ENCODE measurements at places on chromosomes 7 and 10. TPM values are rescaled to one million over a fixed set of nuclear protein-coding genes. Genes with fewer than 3 reads are reported as not detected.
A peak's percentile ranks its signal among the peaks of the same experiment; 100 is the strongest.

DNA sequence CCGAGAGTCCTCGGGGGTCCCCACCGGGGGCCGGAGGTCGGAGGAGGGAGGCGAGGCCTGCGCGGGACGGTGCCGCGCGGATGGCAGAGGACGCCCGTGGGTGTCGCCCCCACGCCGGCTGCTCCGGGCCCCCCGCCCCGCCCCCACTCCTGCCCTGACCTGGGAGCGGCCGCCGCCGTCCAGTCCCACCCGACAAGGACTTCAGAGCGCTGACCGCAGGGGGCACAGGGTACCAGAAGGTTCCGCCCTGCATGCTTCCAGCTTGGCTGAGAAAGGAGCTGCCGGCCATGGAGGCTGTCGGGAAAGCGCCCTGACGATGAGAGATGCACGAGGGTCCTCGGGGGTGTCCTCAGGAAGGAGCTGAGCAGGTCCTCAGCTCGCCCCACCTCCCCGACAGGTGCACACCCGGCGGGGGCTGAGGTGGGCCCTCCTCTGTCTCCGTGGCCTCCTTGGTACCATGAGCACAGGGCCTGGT lies 57.0 kb upstream of the DNAJB6 start:
- peaks cover 2% of the 10 kb centered on the region for H3K27me3 ChIP-seq
- no peak for DNase-seq
- no peaks in the 10 kb centered on the region for H3K36me3 ChIP-seq

- no peaks in the 10 kb centered on the region for H3K36me3 ChIP-seq
- H3K4me3 ChIP-seq: no peak overlapping the region
- DNase-seq: peak; percentile 84
- peaks cover 20% of the 10 kb centered on the region for H3K27me3 ChIP-seq
- no peak overlapping the region for H3K27ac ChIP-seq
Observed at GRCh38 chr7:134514663-134515062, 12.7 kb upstream of the AKR1B10 start.

GRCh38 chr7:38425509-38425908 lies 152.1 kb upstream of the TARP start:
- peak overlapping the region; percentile 13 for H3K27ac ChIP-seq
- no peaks in the 10 kb centered on the region for H3K36me3 ChIP-seq
- peaks cover 24% of the 10 kb centered on the region for H3K4me1 ChIP-seq
- DNase-seq: no peak
- peaks cover 13% of the 10 kb centered on the region for H3K27me3 ChIP-seq

GRCh38 chr10:46236941-46237681 lies 49.7 kb upstream of the ANTXRL start:
- peaks cover 9% of the 10 kb centered on the region for H3K4me1 ChIP-seq
- no peak overlapping the region for H3K27ac ChIP-seq
- no peak for DNase-seq
- H3K36me3 ChIP-seq: peaks cover 47% of the 10 kb centered on the region

GRCh38 chr10:128860574-128860973 lies 606.5 kb upstream of the MGMT start:
- no peaks in the 10 kb centered on the region for H3K27me3 ChIP-seq
- H3K27ac ChIP-seq: no peak overlapping the region
- no peak overlapping the region for H3K4me3 ChIP-seq
- no peak for DNase-seq
- H3K4me1 ChIP-seq: no peaks in the 10 kb centered on the region

DNA sequence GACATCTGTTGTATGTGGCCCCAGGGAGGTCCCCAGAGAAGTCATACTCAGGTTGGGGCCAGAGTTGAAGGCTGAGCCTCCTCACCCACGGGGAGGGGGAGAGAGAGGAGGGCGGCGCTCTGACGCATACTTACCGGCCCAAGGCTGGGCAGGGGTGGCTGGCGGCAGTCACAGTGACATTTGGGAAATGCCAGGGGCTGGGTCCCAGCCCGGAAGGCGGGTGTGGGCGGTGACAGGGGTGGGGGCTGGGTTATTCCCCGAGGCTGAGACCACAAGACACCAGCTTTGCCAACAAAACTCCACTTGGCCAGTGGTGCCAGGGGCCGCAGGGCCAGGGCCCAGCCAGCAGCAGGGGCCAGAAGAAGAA lies 41.1 kb downstream of the RASGEF1A start:
- no peak for DNase-seq
- H3K4me3 ChIP-seq: peak overlapping the region; percentile 10
- peak overlapping the region; percentile 61 for H3K27ac ChIP-seq
- peaks cover 33% of the 10 kb centered on the region for H3K4me1 ChIP-seq

DNA sequence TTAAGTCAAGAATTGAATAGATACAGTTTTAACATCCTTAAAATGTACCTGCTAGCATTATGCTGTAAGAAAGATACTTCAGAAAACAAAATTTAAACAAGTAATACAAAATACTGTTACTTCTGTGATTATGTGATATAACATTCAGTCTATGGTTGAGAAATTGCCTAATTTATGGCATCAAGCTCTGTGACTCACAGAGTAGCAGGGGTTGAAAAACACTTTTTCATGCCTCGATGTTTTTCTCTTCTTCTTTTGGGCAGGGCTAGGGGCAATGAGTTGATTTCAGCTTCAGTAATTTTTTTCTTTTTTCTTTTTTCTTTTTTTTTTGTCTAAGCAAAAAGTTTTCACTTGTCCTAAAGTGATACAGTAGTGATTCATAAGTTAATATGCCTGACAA lies 209.2 kb downstream of the MBL2 start:
- H3K27ac ChIP-seq: no peak overlapping the region
- no peak for DNase-seq
- H3K4me3 ChIP-seq: no peak overlapping the region
- no peaks in the 10 kb centered on the region for H3K27me3 ChIP-seq
- H3K4me1 ChIP-seq: no peaks in the 10 kb centered on the region

- no peak overlapping the region for H3K27ac ChIP-seq
- H3K4me1 ChIP-seq: no peaks in the 10 kb centered on the region
- H3K36me3 ChIP-seq: no peaks in the 10 kb centered on the region
- no peaks in the 10 kb centered on the region for H3K27me3 ChIP-seq
- H3K4me3 ChIP-seq: no peak overlapping the region
- no peak for DNase-seq
Observed at GRCh38 chr10:98758463-98758862, 311.7 kb upstream of the HPS1 start.

Gene FXYD4
- total RNA-seq: not detected

DNA sequence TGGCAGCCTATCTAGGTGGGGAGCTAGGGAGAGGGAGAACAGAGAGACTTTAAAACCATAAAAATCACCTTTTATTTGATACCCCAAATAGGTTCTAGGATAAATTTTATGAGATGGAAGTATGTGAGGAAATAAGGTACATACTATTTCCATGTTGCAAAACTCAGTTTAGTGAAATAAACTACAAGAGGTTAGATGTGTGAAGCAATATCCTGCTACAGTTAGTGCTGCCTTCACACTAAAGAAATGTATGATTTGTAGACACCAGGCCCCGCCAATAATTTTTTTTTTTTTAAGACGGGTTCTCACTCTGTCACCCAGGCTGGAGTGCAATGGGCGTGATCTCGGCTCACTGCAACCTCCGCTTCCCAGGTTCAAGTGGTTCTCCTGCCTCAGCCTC lies 34.4 kb upstream of the RSBN1L start:
- H3K4me1 ChIP-seq: no peaks in the 10 kb centered on the region
- H3K27ac ChIP-seq: no peak overlapping the region
- no peak overlapping the region for H3K4me3 ChIP-seq
- H3K36me3 ChIP-seq: no peaks in the 10 kb centered on the region
- no peaks in the 10 kb centered on the region for H3K27me3 ChIP-seq
- DNase-seq: no peak

Gene SPAM1
- not detected for total RNA-seq

Gene TFEC
- total RNA-seq: not detected

Gene SAP25
- 9.2 TPM for total RNA-seq

GRCh38 chr7:140314573-140315480 lies 83.5 kb downstream of the SLC37A3 start:
- H3K4me3 ChIP-seq: no peak overlapping the region
- peaks cover 37% of the 10 kb centered on the region for H3K36me3 ChIP-seq
- no peak overlapping the region for H3K27ac ChIP-seq
- H3K4me1 ChIP-seq: peaks cover 41% of the 10 kb centered on the region

GRCh38 chr10:4549139-4549653 lies 276.8 kb upstream of the AKR1E2 start:
- peaks cover 28% of the 10 kb centered on the region for H3K27me3 ChIP-seq
- H3K36me3 ChIP-seq: no peaks in the 10 kb centered on the region
- no peak for DNase-seq
- H3K4me1 ChIP-seq: peaks cover 8% of the 10 kb centered on the region

GRCh38 chr10:106931159-106931852 lies 233.2 kb downstream of the SORCS1 start:
- H3K4me1 ChIP-seq: no peaks in the 10 kb centered on the region
- no peak overlapping the region for H3K27ac ChIP-seq
- no peak overlapping the region for H3K4me3 ChIP-seq
- DNase-seq: no peak
- no peaks in the 10 kb centered on the region for H3K27me3 ChIP-seq
- no peaks in the 10 kb centered on the region for H3K36me3 ChIP-seq

DNA sequence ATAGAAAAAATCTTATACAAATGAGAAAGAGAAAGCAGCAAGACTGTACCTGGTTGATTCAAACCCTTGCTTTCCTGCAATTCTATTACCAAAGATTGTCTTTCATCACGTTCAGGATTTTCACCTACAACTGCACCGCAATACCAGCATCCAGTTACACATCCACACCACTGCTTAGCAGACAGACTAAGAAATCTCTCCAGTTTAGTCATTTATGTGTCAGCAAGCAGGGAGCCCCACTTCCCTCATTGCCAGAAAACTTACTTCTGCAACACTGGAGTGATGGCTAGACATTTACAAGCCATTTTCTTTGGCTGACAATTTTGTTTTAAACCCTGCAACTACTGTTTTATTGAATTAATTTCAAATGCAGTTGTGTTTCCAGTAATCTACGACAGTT lies 359.6 kb upstream of the MEOX2 start:
- H3K36me3 ChIP-seq: no peaks in the 10 kb centered on the region
- H3K27me3 ChIP-seq: no peaks in the 10 kb centered on the region
- H3K4me1 ChIP-seq: no peaks in the 10 kb centered on the region
- H3K27ac ChIP-seq: no peak overlapping the region

Gene RHOBTB1
- 0.69 TPM for total RNA-seq

DNA sequence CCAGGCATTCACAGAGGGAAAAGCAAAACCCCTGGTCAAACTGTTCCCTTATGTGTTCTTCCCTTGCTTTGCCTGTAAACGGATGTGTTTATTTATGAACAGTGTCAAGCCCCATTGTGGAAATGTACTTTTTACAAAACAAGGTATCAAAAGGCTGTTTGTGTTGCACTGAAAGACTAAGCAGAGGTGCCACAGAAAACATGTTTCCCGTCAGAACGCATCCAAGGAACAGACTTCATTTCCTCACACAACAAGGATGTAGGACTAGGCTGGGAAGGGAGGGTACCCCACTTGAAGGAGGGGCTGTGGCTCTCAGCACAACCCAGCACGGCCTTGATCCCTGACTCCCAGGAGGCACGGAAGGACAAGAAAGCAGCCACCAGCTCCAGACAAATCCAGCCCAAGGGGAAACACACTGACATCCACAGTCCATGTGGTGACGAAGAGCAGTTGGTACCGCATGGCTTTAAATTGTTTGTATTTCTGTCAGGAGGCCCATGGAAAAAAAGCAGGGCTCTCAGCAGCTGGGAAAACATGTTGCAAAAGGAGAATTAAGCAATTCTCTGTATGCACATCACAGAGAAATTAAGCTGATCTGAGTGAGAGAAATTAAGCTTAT lies 85.6 kb downstream of the RNF216 start:
- H3K4me1 ChIP-seq: peaks cover 77% of the 10 kb centered on the region
- H3K27me3 ChIP-seq: peaks cover 8% of the 10 kb centered on the region
- peak overlapping the region; percentile 89 for H3K4me3 ChIP-seq
- peaks cover 42% of the 10 kb centered on the region for H3K36me3 ChIP-seq
- no peak for DNase-seq

GRCh38 chr10:68506411-68506810 lies 20.9 kb downstream of the SLC25A16 start:
- no peak for DNase-seq
- no peak overlapping the region for H3K27ac ChIP-seq
- H3K27me3 ChIP-seq: no peaks in the 10 kb centered on the region
- H3K4me1 ChIP-seq: no peaks in the 10 kb centered on the region
- H3K36me3 ChIP-seq: peaks cover 16% of the 10 kb centered on the region
- H3K4me3 ChIP-seq: no peak overlapping the region

DNA sequence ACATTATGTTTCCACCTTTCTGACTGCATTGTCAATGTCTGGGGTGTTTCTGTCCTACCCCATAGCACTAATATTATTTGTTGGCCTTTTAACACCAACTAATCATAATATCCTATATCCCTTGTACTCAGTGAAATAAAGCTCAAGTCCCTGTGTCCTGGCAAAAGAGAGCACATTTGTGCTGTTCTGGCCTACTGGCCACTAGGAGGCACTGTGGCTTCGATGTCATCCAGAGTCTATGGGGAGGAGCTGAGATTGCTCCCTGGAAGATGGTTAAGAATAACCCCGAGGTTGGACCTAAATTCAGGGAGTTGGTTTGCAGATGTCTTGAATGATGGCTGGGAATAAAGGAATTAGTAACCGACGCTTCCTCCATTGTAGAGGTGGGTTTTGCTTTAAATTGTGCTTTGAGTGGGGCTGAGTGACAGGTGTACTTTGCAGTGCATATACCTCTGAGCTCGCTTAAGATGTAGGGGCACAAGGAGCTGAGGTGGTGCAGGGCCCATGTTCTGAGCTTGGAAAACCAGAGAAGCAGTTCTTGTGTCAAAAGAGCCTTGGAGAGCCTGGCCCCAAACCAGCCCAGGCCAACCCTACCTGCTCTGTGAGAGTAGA lies 191.2 kb upstream of the PRSS1 start:
- H3K36me3 ChIP-seq: no peaks in the 10 kb centered on the region
- peaks cover 23% of the 10 kb centered on the region for H3K4me1 ChIP-seq
- DNase-seq: peak; percentile 86
- H3K27me3 ChIP-seq: peaks cover 9% of the 10 kb centered on the region

Gene SLC39A12
- total RNA-seq: not detected

DNA sequence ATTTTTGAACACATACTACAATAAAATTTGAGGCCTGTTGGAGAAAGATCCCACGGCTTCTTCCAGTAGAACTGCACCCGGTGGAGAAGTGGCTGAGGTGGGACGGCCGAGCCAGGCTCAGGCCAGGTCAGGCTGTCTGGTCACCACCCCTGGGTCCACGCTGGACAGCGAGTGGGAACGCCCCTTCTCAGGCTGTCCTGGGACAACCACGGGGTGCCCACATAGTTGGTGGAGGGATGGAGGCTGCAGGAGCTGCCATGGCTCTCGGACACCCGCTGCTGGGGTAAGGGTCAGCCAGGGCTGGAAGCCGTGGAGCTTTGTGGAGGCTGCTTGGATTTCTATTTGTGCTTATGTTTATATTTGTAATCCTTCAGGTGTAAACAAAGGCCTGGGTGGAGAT lies 206.5 kb downstream of the DNAJB6 start:
- H3K36me3 ChIP-seq: peaks cover 5% of the 10 kb centered on the region
- H3K4me3 ChIP-seq: no peak overlapping the region
- no peak for DNase-seq
- H3K27me3 ChIP-seq: no peaks in the 10 kb centered on the region
- no peak overlapping the region for H3K27ac ChIP-seq

GRCh38 chr7:44290252-44290620 lies 35.2 kb downstream of the CAMK2B start:
- H3K4me3 ChIP-seq: no peak overlapping the region
- H3K27me3 ChIP-seq: peaks cover 27% of the 10 kb centered on the region
- no peak overlapping the region for H3K27ac ChIP-seq
- no peak for DNase-seq

Gene DPYSL4
- 32.5 TPM for total RNA-seq

GRCh38 chr10:1217661-1218060 lies 161.5 kb downstream of the WDR37 start:
- H3K27me3 ChIP-seq: no peaks in the 10 kb centered on the region
- H3K4me3 ChIP-seq: no peak overlapping the region
- H3K27ac ChIP-seq: no peak overlapping the region

GRCh38 chr10:100345570-100346330 lies 1.3 kb upstream of the SCD start:
- no peaks in the 10 kb centered on the region for H3K27me3 ChIP-seq
- peaks cover 35% of the 10 kb centered on the region for H3K36me3 ChIP-seq
- H3K4me1 ChIP-seq: peaks cover 54% of the 10 kb centered on the region
- peak overlapping the region; percentile 97 for H3K4me3 ChIP-seq
- H3K27ac ChIP-seq: peak overlapping the region; percentile 94

Gene FAM221A
- 6.6 TPM for total RNA-seq

Measured in activated CD4-positive, alpha-beta T cell treated with anti-CD3 and anti-CD28 coated beads, Interleukin-2, amount 10 ng/mL, durations not matched to agents 24 days and 14 days (primary cell).